ENCODE measurements at places on chromosomes 16 and 17. TPM values are rescaled to one million over a fixed set of nuclear protein-coding genes. Genes with fewer than 3 reads are reported as not detected.

Gene CYB5D1
- total RNA-seq, result 9.9 TPM

Gene PDILT
- total RNA-seq, result not detected

Gene CRYM
- 33.4 TPM for total RNA-seq

Gene TBX6
- total RNA-seq, result 1.0 TPM

Gene GRAPL
- 0.90 TPM for total RNA-seq

Gene SHISA6
- 0.40 TPM for total RNA-seq

Gene TPSAB1
- 8.1 TPM for total RNA-seq

Gene TRIM16
- total RNA-seq, result 24.2 TPM

Gene KRT31
- total RNA-seq, result 4.5 TPM

Gene RCVRN
- total RNA-seq, result not detected

Gene SOX15
- 0.34 TPM for total RNA-seq

Gene CES3
- total RNA-seq, result 15.2 TPM

Gene NUPR1
- 139 TPM for total RNA-seq

Gene FSCN2
- not detected for total RNA-seq

Gene SLFN14
- total RNA-seq, result not detected

Gene G6PC1
- not detected for total RNA-seq

Gene HSD17B1
- total RNA-seq, result 1.2 TPM

Gene OR1E1
- total RNA-seq, result not detected

Gene PROCA1
- total RNA-seq, result 0.37 TPM

Gene MYH13
- 0.07 TPM for total RNA-seq

Gene TP53TG3C
- not detected for total RNA-seq

Gene TMC6
- 6.1 TPM for total RNA-seq

Gene KRTAP4-4
- not detected for total RNA-seq

Gene KRT222
- not detected for total RNA-seq

Gene MT4
- total RNA-seq, result not detected

Gene FLII
- total RNA-seq, result 674 TPM

Gene SRL
- 489 TPM for total RNA-seq
